ENCODE measurements at places on chromosomes 7 and 10.
A peak's percentile ranks its signal among the peaks of the same experiment; 100 is the strongest.

- DNase-seq = peak; percentile 51
Observed at GRCh38 chr7:69364813-69365643, 233.2 kb upstream of the AUTS2 start.

GRCh38 chr7:80583901-80584300 lies 54.5 kb upstream of the CD36 start:
- DNase-seq = no peak

DNA sequence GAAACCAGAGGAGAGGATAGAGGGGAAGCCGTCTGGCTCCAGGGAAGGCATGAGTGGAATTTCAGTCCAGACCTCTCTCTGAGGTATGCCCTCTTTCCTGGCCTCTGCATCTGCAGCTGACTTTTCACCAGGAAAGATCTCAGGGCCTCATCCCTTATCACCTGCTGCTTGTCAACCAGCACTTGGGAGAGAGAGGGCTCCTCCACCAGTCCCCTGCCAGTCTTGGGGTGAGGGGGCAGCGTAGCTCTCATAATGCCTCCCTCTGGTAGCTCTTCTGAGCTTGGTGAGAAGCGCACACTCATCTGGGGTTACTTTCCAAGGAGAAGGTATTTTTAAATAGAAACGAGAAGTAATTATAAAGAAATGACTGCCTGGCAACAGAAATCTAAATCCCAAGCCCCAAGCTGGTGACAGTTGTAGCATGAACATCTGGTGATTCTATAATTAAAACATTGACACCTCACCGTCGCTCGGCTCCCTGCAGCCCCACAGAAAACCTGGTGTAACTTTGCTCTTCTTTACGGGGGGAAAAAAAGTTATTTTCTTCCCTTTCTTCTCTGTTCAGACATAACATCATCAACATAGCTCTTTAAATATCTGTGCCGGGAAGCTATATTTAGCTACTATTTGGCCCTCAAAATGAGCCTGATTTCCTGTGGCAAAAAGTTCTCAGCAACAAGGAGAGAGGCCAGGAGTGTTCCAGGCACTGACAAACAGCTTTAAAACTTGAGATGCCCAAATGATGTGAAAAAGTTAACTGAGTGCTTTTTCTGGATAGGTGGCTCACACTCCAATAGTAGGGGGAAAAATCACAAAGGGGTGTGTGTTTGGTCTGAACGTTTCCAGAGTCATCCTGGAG lies 26.9 kb downstream of the HIP1 start:
- no peak for DNase-seq

- no peak for DNase-seq
Observed at GRCh38 chr7:135185471-135186260, 15.2 kb upstream of the CYREN start.

GRCh38 chr10:74930965-74931364 lies 104.6 kb downstream of the KAT6B start:
- no peak for DNase-seq

- no peak for DNase-seq
Observed at GRCh38 chr10:77415313-77415960, 222.2 kb downstream of the KCNMA1 start.

DNA sequence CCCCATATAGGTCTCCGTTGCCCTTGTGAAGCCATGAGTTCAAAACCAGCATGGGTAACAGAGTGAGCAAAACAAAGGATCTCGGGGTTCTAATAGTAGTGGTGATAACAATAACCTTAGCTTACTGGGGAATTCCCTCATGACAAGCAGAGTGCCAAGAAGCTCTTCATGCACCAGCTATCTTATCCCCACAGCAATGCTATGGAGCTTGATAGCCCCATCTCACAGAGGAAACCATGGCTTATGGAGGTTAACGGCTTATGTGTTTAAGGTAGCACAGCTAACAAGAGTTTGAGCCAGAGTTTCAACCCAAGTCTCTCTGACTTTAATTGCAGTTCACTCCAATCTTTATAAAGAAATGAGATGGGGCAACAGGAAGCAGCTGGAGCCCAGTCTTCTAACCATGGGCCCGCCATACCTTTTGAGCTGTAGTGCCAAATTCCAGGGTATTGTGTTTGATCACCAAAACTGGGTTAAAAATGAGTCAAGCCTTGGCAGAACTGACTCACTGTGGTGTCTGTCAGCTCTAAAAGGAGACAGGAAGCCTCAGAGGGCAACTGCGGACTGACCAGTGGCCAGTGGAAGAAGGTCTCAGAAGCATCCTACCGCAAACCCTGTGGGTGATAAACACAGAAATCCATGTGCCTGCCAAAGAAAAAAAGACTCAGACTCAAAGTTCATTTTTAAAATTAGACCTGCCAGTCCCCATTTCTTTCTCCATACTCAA lies 16.5 kb upstream of the PLAU start:
- no peak for DNase-seq

DNA sequence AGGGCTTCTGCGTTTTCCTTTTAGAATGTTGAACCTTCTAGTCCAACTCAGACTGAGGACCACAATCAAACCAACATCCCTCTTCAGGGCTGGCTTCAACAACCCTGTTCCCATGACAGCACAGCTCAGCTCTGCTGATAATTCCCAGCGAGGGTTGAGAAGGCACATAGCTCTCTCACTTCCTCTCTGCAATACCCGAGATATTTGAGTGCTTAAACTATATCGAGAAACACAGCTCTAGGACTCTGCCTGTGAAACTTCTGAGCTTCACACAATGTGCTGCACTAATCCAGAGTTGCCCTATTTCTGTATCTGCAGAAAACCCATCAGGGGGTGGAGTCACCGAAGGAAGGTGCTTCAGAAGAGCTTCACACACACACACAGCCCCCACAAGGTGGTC lies 1.6 kb upstream of the ADARB2 start:
- no peak for DNase-seq

- DNase-seq = no peak
Observed at GRCh38 chr7:149198161-149198816, 2.9 kb downstream of the ZNF282 start.

- DNase-seq = no peak
Observed at GRCh38 chr7:121262221-121262620, 66.6 kb upstream of the WNT16 start.

DNA sequence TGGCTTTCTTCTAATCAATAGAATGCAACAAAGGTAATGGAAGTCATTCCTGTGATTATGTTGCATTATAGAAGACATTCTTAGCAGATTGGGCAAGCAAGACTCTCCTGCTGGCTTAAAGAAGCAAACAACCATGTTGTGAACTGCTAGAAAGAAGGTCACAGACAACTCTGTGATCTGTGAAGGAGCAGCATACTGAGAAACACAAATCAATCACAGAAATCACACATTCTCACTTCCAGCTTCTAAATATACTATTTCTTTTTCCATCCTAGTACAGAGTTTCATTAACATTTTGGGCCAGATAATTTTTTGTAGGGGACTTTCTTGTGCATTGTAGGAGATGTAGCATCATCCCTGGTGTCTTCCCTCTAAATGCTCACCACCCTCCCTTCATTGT lies 28.0 kb upstream of the PALS2 start:
- DNase-seq = no peak

- DNase-seq = peak; percentile 30
Observed at GRCh38 chr10:71253981-71254818, 41.8 kb downstream of the UNC5B start.

- DNase-seq = no peak
Observed at GRCh38 chr10:127872011-127872761, 20.6 kb downstream of the CLRN3 start.

DNA sequence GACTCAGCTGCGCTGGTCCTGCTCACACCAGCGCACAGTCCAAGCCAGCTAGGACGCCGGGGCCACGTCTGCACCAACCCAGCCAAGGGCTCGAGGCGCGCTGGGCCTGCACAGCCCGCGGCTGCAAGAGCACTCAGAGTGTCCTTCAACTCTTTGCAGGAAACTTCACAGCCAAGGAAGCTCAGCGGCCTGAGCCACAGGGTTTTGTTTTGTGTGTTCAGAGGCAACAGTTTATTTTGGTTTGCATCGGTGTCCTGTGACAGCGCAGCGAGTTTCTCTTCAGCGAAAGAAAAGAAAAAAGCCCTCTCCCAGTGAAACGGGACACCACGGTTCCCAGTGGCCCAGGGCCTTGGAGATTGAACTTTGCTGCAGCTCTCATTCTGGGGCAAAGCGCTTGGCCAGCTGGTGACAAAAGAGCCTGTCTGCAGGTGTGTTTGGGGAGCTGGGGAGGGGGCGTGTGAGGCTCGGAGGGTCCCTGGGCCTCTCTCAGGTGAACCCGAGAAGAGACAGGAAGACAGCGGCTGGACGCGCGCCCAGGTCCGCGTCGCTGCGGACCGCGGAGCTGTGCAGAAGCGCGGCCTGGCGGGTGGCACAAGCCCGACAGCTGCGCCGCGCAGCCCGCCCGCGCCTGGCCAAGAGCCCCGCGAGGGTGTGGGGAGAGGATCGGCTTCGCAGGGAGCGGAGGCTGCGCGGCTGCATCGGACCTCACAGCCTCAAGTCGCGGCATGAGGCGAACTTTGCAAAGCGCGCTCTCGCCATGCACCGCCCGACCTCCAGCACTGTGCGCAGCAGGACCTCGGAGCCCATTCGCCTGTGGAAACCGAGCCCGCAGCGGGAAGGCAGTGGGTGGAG lies 922 bp downstream of the CXCL12 start:
- no peak for DNase-seq

DNA sequence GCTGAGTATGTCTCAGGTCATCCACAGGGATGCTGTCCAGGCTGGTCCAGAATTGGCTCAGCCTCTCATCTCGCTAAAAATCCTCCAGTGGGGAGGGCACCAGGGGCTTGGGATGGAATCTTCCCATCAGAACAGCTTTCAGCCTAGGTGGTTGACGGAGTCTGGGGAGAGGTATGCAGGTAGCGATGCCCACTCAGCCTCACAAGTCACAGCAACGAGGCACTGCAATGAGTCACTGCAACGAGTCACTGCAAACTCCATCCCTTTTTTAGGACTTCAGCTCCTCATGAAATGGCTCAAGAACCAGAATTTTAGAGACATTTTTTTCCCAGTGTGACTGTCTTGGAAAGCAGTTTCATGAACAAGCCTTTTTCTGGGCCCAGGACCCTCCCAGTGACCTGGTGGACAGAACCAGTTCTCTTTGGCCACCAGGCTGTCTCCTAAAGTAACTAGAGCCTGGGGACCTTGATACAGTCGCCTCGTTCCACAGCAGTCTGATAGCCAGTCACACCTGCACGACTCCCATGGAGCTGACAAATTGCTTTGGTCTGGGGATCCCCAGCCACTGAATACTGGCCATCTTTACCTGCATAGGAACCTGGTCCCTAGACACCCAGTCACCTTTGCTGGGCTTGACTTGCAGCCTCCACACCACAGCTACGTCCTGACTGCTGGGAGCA lies 41.3 kb upstream of the PPP2R2D start:
- DNase-seq = no peak

DNA sequence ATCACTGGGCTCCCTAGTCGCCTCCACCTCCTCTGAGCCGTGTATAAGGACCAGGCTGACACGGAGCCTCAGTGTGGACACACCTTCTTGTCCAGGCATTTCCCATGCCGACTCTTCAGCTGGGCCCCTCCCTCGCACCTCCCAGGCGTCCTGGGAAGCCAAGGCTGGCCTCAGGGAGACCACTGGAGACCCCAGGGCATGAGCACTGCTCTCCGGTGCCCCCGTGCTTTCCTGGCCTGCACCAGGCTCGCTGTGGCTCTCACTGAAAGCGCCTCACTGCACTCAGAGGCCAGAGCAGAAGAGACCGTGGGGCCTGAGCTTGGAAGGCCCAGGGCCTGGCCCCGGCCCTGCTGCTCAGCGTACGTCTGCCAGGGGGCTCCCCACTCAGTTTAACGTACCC lies 31.4 kb downstream of the LRRC27 start:
- DNase-seq = no peak

DNA sequence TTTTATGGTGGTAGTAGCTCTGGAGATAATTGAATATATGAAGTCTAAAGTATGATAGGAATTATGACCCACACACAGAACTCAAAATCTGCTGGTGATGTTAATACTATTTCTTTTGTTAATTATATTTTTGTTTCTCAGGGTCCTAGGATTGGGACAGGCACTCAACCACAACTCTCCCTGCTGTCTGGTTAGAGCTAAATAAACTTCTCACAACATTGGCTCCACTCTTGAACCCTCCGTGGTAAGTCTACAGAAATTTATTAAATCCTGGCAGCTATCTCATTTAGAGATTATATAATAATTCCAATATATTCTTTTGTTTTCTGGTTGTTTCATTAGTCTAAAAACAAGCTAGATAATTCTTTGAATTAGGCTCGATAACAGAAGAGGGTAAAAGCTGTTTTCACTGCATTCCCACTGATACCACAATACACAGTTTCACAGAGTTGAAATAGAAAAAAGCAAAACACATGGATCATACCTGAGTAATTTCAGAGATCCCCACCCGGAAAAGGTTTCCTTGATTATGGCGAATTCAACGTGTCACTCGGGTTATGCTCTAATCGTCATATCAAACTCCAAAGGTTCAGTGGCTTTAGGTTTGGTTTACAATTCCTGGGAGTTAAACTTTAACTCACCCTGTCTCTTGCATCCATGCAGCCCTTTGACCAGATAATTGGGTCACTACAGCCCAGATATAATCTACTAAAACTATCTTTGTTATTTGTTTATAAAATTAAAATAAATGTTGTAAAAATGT lies at the start of gene A1CF:
A1CF (minus strand) TSS at position 531 of the 763 bp plus-strand sequence. CDS start 25,687 bp downstream, outside the sequence.
- DNase-seq = no peak

- no peak for DNase-seq
Observed at GRCh38 chr7:107847168-107847835, 43.7 kb upstream of the DLD start.

- peak; percentile 80 for DNase-seq
Observed at GRCh38 chr7:1193593-1194424, 33.8 kb upstream of the ZFAND2A start.

DNA sequence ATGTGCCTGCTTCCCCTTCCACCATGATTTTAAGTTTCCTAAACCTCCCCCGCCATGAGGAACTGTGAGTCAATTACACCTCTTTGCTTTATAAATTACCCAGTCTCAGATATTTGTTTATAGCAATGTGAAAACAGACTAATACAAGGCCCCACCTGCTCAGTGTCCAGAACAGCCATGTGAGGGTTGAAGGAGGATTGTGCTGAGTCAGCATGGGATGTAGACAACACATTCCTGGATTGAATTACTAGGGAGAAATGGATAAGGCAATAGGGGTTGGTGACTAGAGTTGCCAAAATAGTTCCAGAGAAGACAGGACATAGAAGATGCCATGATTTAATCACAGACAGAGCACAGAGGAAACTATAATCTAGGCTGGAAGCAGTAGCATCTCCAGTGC lies 270.3 kb downstream of the GFRA1 start:
- no peak for DNase-seq

GRCh38 chr7:9083837-9084236 lies 650.4 kb downstream of the NXPH1 start:
- no peak for DNase-seq

DNA sequence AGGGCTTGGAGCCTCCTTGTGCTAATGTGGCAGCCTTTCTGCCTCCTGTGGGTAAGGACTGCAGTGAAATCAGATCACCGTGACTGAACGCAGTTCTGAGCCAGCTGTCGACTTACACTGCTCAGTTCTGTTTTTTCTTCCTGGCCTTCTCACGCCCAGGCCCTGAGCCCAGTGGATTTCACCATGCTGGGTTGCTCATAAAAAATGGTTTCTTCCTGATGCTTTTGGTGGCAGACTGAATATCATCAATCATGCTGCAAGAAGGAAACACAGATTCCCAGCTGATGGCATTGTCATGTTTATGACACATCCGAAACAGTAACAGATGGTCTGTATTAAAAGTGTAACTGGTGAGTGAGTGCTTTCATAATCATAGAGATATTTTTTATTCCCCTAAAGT lies 389.6 kb downstream of the GALNT17 start:
- no peak for DNase-seq
